ENCODE measurements at places on chromosomes 2 and 18.

DNA sequence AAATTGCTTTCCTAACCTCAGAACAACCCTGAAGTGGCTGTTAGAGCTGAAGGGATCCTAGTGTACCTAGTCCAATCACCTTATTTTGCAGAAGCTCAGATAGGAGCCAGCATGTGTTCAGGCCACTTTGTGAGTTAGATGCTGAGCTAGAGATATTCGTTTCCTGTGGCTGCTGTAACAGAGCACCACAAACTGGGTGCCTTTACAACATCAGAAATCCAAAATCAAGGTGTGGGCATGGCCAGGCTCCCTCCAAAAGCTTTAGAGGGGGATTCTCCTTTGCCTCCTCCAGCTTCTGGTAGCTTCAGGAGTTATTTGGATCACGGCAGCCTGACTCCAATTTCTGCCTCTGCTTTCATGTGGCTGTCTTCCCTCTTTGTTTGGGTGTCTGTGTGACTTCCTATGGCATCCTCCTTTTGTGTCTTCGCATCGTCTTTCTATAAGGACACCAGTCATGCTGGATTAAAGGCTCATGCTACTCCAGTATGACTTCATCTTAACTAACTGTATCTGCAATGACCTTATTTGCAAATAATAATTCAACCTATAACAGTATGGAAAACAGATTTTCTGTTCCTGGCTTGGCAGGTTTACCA is 86.3 kb upstream of the TGFA start:
- DNase-seq, result no peak

- no peak for DNase-seq
Observed at GRCh38 chr2:29848566-29849310, 72.6 kb downstream of the ALK start.

GRCh38 chr2:238096311-238097011 is 3.7 kb upstream of the ESPNL start:
- DNase-seq, result no peak

- DNase-seq, result peak; percentile 81
Observed at GRCh38 chr18:59821983-59822382, 77.8 kb upstream of the PMAIP1 start.

DNA sequence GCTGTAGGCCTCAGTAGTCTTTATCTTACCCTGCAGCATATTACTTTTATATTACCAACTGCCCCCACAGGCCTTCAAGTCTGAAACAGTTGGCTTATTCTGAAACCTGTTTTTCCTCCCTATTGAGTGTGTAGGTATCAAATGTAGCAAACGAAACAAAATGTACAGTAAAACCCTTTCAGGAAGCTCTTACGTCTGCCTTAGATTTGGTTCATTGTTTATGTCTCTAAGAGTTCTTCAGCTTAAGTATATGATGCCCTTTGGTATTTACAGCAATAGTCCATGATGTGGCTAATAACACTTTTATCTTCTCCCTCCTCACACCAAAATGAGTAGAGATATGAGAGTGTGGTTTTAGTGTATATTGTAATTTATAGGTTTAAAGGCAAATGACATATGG is 108.8 kb downstream of the DOCK10 start:
- DNase-seq, result no peak

DNA sequence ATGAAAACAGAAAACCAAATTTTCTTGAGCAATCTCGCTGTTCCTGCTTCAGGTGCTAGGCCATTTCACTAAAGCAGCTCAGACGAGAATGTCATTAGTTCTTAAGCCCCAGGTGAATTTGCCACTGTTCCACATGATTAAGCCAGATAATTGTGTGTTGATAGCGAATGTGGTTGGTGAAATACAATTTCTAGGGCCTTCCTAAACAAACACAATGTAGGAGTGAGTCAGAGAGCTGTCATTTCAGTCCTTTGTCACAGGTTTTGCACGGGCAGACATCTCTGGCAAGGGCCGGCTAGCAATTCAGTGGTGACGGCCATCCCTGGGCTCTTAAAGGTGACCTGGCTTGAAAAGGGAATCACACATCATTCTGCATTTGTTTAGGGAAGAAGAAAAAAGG is 170.7 kb downstream of the TMEM182 start:
- no peak for DNase-seq

DNA sequence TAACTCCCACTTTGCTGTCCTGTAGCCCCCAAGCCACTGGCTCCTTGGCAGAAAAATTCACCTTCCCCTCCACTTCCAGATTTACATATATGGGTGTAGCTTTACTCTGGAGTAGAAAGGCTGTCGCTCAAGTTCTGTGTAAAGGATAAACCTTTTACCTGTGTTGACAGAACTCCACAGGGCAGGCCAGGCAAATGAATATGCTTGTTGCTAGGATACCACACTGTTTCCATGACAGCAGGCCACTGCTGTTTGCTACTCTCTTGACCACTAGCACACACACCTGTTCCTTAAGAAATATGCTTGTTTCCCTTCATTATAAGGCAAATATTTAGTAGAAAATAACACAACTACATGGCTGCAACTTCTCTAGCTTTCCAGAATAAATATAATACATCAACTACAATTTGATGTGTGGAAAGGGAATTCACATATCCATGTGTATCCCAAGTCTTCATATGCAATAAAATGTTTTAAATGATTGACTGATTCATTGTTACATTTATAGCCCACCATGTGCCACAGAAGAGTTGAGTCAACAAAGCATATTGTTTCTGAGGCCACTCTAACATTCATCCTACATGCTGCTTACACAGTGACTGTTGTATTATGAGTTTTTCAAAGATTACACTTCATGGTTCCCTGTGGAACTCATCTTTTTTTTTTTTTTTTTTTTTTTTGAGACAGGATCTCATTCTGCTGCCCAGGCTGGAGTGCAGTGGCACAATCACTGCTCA is 56.2 kb upstream of the ROCK1 start:
- no peak for DNase-seq

- no peak for DNase-seq
Observed at GRCh38 chr2:84492571-84492970, 23.7 kb upstream of the DNAH6 start.

GRCh38 chr2:26922405-26923188 is 47.8 kb upstream of the MAPRE3 start:
- no peak for DNase-seq

- DNase-seq, result no peak
Observed at GRCh38 chr2:2892378-2892777, 485.2 kb downstream of the EIPR1 start.

GRCh38 chr2:96962567-96963203 is 23.7 kb downstream of the FAM178B start:
- no peak for DNase-seq

DNA sequence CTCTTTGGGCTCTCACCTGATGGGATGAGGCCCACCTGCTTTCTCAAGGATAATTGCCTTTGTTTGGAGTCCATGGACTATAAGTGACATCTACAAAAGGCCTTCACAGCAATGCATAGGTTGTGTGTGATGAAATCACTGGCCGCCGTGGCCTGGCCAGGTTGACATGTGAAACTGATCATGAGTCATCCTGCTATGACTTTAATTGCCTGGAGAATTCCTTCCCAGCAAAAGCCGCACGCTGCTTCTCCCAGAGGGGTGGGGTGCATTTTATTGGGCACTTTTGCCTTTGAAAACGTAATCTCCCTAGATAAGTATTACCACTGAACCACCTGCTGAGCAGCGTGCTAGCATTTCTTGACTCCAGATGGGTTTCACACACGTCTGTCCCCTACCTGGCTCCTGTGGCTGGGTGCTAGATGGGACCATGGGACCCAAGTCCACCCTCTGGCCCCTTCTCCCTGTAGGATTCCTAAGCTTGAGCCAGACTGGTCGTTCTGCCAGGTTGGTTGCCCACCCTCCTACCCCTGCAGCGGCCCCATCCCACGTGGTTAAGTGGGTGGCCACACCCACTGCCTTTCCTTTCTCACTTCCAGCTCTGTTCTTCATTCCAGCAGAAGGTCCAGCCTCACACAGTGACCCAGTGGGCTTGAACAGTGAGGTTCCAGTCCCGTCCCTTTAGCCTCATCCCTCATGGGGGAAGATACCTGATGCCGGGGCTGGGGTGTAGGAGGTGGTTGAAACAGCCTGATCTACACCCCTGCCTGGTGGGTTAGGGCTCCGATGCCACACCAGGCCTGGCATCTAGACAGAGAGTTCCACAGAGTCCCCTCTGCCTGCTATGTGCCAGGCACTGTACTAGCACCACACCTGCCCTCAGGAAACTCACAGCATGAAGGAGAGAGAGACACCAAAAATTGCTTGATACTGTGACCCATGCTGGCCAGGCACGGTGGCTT is 89.6 kb downstream of the GBX2 start:
- DNase-seq, result no peak

- DNase-seq, result no peak
Observed at GRCh38 chr2:42385225-42385624, 24.2 kb upstream of the COX7A2L start.

DNA sequence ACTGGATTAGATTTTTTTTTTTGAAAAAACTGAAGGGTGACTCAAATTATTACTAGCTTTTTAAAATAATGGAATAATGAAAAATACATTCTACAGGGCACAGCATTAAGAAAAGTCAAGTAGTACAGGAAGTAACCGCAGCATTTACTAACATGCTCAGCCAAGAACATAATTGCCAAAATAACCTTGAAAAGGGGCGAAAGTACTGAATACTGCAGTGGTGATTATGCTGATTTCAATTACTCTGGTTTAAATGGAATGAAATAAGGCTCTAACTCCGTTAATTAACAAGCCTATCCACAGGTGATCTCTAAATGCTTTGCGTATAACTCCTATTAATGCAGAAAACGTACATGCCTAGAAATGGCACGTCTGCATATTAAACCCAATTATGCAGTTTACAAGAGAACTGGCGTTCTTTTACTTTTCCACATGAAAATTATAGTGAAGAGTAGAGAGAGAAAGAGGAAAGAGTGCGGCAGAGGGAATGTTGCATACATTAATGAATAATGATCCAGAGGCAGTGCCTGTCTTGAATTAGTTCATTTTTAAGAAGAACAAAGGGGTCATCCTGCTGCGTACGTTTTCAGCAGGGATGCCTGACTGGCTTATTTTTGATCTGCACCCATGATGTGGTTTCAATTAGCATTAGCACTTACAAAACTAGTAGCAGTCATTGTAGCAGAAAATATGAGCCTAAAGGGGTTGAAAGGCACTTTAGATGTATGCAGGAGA is 612.4 kb downstream of the NYAP2 start:
- DNase-seq, result no peak

- no peak for DNase-seq
Observed at GRCh38 chr2:96240341-96241038, 25.3 kb downstream of the TMEM127 start.

GRCh38 chr2:238038203-238038602 is 22.6 kb upstream of the SCLY start:
- no peak for DNase-seq

GRCh38 chr18:24306201-24306600 is 91.4 kb downstream of the OSBPL1A start:
- no peak for DNase-seq

Measured in GM04503 (cell line).